ENCODE measurements at places on chromosomes 3 and 15. TPM values are rescaled to one million over a fixed set of nuclear protein-coding genes. Genes with fewer than 3 reads are reported as not detected.

The SEMA3G gene
- 0.21 TPM for total RNA-seq

The GOLGA6L7 gene
- not detected for total RNA-seq

The HIGD2B gene
- not detected for total RNA-seq

The EIF4E3 gene
- total RNA-seq: 2.6 TPM

The SV2B gene
- not detected for total RNA-seq

The TIPARP gene
- 116 TPM for total RNA-seq

The NRG4 gene
- not detected for total RNA-seq

The ISG20 gene
- 8.3 TPM for total RNA-seq

The ADAMTS7 gene
- 0.49 TPM for total RNA-seq

The RYR3 gene
- total RNA-seq: under 0.01 TPM

The TERC gene
- 78.7 TPM for total RNA-seq

The COPB2 gene
- total RNA-seq: 139 TPM

The PPP2R3A gene
- 15.4 TPM for total RNA-seq

The THAP10 gene
- 3.1 TPM for total RNA-seq

The GNAT1 gene
- not detected for total RNA-seq

The NTRK3 gene
- total RNA-seq: not detected

The C3orf18 gene
- 5.0 TPM for total RNA-seq

All from foreskin keratinocyte (primary cell).